ENCODE measurements at places on chromosomes 11 and 22.

GRCh38 chr11:45964911-45965389, 42.5 kb downstream of the LARGE2 start:
- DNase-seq = peak; percentile 57

DNA sequence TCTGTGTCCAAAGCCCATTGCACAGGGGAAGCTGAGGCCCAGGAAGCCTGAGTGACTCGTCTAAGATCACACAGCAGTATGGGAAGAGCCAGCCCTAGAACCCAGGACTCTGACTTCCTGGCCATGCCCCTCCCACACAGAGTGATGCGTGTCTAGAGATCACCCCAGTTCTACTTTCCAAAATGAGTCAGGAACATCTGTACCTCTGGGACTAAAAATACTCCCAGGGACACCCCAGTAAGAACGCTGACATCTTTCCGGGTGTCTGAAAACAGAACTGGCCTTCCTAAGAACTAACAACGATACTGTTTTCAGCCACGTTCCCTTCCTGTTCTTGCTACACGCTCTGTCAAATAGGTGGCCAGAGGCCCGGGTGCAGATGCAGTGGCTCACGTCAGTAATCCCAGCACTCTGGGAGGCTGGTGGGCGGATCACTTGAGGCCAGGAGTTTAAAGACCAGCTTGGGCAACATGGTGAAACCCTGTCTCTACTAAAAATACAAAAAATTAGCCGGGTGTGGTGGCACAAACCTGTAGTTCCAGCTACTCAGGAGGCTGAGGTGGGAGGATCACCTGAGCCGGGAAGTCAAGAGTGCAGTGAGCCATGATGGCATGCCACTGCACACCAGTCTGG, 21.7 kb upstream of the PDGFB start:
- no peak for DNase-seq

GRCh38 chr22:48919851-48920589, 907.7 kb downstream of the BRD1 start:
- DNase-seq = no peak

DNA sequence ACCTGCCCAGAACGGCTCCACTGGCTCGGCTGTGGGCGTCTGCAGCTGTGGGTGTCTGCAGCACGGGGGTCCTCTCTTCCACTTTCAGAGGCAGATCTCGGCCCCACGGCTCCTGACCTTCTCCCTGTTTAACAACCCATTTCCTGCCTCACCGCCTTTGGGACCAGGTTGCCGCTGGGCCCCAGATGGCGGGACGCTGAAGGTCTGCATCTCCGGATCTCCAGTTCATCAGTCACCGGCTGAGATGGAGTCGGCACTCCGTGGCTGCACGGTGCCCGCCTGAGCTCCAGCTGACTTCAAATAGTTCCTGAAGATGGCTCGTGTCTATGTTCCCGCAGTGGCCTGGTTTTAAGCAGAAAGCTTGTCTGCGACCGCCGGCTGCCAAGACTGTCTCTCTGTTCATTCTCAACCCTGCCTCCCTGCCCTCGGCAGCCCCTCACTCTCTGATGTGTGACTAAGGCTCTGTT, 475.9 kb downstream of the BRD1 start:
- no peak for DNase-seq

GRCh38 chr22:48147404-48147803, 1385.0 kb downstream of the TBC1D22A start:
- DNase-seq = no peak

DNA sequence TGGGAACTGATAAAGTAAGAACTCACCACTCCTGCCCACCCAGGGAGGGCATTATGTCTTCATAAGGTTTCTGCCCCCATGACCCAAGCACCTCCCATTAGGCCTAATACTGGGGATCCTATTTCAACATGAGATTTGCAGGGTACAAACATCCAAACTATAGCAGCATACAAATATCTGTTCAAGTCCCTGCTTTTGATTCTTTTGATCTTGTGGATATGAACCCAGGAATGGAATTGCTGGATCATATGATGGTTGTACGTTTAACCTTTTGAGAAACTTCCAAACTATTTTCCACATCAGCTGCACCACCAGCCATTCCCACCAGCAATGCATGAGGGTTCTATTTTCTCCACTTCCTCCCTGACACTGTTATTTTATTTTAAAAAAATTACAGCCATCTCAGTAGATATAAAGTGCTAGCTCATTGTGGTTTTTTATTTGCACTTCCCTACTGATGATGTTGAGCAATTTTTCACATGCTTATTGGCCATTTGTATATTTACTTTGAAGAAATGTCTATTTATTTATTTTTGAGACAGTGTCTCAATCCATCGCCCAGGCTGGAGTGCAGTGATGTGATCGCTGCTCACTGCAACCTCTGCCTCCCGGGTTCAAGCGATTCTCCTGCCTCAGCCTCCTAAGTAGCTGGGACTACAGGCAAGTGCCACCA, 7.1 kb upstream of the ATG16L2 start:
- DNase-seq = no peak

DNA sequence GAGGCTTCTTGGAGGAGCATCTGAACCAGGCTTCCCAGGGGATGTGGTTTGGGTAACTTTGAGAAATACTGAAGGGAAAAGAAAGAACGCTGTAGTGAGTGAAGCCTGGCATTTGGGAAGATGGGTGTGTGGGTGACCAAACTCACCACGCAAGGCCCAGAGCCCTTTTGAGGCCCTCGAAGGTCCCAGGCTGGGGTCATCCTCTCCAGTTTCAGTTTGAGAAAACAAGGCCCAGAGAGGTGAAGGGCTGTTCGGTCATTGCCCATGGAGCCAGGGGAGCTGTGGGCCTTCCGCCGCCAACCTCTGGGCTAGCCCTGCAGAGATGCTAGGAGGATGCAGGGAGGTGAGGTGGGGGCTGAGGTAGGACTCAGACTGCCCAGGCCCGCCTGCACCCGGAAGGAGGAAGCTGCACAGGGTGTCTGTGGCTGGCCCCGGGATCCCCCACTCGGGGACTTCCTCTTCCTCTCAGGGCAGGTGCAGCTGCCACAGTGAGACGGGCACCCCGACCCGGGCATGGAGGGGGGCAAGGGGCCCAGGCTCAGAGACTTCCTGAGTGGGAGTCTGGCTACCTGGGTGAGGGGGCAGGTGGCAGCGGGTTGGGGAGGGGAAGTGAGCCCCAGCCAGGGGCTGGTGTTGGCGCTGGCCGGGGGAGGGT, at the start of gene CCDC88B:
TSS of gene CCDC88B (plus strand) at position 451 of the 655 bp plus-strand sequence. CDS start at position 514, 63 bp downstream.
- no peak for DNase-seq

DNA sequence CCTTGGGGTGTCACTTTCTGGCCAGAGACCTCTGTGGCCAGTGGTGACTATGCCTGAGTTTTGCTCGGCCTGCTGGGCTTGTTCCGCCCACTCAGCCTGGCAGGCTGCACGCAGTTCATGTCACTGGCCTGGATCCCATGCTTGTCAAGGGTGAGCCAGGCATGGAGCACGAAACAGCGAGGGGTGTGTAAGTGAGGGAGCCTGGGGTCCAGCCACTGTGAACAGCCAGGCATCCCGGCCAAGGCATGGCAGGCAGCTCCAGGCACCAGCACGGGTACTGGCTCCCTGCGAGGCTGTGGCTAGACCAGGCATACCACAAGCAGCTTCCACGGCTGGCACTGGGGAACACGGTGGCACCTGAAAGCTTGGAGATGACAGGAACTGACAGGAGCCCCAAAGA, 214.3 kb downstream of the LRRC4C start:
- DNase-seq = no peak

DNA sequence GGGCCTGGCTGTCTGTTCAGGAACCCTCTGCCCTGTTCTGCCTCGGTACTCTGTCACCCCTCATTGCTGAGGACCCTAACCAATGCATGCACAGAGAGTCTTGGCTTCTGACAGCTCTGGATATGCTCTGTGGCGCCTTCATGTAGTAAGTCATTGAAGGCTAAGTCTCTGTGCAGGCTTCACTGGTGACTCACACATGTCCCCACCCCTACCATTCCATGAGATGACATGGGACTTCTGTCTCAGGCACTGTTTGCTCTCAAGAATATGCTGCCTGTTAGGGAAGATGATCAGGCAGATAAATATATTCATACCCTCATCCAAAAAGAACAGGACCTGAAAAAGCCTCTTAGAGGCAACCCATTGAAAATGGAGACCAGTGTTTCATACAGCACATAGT, 43.6 kb upstream of the HORMAD2 start:
- no peak for DNase-seq

GRCh38 chr11:95557376-95557775, 232.2 kb downstream of the FAM76B start:
- DNase-seq = no peak

GRCh38 chr11:17388609-17389210, at the start of gene KCNJ11:
TSS of gene KCNJ11 (minus strand) at chr11:17388659. CDS start at chr11:17388091, 568 bp downstream.
- no peak for DNase-seq

GRCh38 chr11:12291313-12291712, 86.1 kb upstream of the PARVA start:
- no peak for DNase-seq

GRCh38 chr11:59769828-59770227, 14.7 kb downstream of the STX3 start:
- no peak for DNase-seq

GRCh38 chr11:107151579-107151978, 133.3 kb upstream of the GUCY1A2 start:
- DNase-seq = no peak

GRCh38 chr11:88179141-88179540, 3.9 kb upstream of the RAB38 start:
- no peak for DNase-seq

- DNase-seq = no peak
Observed at GRCh38 chr11:65429724-65430405, 7.3 kb downstream of the NEAT1 start.

GRCh38 chr11:115361025-115361424, 143.2 kb downstream of the CADM1 start:
- no peak for DNase-seq

GRCh38 chr22:47784367-47784983, 1022.0 kb downstream of the TBC1D22A start:
- DNase-seq = no peak

- no peak for DNase-seq
Observed at GRCh38 chr11:27420217-27420616, 52.4 kb downstream of the LGR4 start.

DNA sequence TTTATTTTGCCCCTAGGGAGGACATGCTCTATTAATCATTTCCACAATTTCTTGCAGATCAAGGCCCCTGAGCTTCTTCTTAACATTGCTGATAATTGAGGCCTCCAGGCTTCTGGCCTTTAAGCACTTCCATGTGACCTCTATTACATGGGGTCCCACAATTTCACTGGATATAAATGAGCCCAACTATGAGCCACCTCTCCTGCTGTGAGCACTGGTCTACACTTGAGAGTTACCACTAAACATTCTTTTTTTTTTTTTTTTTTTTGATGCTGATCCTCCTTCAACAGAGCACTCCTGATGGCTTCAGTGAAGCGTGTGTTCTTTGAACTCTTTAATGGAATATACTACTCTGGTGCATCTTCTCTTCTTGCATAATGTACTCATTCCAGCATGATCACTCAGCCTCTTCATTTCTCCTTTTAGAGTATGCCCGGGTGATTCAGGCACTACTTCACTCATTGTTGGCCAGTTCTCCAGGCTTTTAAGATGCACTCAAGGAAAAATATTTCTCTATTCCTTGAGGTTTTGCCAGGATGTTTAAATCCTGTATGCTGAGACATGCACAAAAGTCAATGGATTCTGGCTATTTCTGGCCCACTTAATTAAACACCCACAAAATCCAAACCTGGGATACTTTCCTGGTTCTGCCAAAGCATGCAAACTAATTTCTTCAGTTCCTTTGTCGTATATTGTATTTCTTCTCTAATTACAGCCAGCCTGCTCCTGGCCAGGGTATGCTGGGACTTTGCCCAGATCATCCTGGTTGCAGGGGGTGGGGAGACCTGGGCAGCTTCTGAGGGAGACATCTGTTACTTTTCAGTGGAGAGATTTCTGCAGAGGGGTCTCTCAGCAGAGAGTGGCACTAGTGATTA, 257.8 kb upstream of the LUZP2 start:
- no peak for DNase-seq

DNA sequence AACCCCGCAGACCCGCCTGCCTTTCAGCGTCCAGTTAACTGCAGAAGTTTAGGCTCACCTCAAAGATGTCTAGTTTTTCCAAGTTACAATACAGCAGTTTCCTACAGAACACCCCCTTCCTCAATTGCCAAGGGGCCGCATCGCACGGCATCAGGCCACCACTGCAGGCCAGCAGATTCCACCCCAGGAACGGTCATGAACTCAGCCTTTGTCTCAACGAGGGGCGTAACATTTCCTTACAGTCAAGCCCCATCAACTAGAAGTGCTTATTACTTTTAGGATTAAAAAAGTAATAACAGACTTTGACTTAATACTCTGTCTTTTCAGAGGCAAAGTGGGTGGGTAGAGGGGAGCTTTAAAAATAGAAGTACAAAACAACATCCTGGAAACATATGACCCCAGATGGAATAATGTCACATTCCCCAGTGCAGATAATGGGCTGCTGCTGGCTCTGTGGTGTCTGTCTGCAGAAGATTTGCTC, 36.3 kb downstream of the PPP2R1B start:
- no peak for DNase-seq

- no peak for DNase-seq
Observed at GRCh38 chr11:1532014-1532586, 40.0 kb downstream of the DUSP8 start.

- no peak for DNase-seq
Observed at GRCh38 chr11:78802058-78802761, 227.5 kb upstream of the NARS2 start.

GRCh38 chr11:122162095-122162494, 46.1 kb upstream of the BLID start:
- DNase-seq = no peak

DNA sequence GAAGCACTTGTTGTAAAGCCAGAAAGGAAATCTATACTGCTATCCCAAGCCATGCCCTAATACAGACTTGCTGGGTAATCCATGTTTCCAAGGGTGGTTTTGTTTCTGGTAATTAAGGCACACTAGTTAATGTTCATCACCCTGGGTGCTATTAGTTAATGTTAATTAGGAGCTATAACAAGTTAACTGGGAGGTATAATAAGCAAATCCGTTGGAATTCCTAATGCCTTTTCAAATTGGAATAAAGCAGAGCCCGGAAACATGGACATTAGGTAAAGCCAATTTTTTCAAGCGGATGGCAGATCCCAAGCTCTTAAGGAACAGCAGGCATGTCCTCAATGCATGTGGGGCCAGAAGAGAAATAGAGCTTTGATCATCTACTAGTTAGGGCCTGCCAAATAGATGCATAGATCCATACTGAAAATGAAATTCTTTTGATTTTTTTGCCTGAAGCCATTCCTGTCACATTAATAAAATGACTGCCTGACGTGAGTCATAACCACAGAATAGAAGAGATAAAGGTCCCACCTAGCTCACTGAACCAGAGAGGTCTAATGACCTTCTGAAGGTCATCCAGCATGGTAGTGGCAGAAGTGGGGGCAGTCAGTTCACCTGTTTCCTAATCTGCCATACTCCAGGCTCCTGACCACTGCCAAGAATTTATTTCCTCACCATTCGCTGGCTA, 28.5 kb upstream of the CCDC34 start:
- DNase-seq = no peak

GRCh38 chr11:79437278-79437980, 3.4 kb downstream of the TENM4 start:
- DNase-seq = peak; percentile 60

- peak; percentile 55 for DNase-seq
Observed at GRCh38 chr22:37824674-37825641, 1.8 kb downstream of the GALR3 start.

Measured in frontal cortex (tissue), 4 donors.